ENCODE measurements at places on chromosomes 4 and X.
A peak's percentile ranks its signal among the peaks of the same experiment; 100 is the strongest.

DNA sequence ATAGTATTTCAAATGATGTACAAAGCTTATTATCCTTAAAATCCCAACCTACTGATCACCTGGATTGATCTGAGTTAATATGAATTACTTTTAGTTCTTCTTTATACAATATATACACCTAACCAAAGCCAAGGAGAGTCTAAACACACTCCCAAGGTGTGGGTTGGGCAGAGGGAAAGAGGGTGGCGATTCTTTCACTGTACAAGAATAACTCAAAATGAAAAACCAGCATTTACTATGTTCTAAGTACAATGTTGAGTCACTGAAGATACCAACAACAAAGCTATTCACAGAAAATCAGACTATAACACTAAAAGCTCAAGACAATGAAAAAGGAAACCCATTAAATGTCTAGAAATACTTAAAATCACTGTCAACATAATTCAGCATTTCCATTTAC lies 46.6 kb downstream of the ANKRD17 start:
- no peak for DNase-seq

- DNase-seq: no peak
Measured at GRCh38 chr4:139617702-139618490, 47.7 kb upstream of the MGST2 start.

DNA sequence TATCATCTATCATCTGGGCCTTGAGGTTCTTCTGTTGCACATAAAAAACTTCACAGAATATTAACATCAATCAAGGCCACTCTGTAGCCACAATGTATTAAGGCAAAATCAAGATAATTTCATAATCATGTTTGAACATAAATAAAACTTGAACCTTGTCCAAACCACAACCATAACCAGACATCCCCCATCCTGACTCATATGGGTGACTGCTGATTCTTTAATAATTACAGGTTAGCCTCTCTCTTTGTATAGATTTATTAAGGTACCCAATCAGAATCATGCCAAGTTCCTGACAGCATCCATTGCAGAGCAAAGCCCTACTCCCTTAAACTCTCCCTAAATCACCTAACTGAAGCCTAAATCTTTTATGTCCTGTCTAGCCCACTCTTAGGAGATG lies 16.7 kb upstream of the AREG start:
- no peak for DNase-seq

DNA sequence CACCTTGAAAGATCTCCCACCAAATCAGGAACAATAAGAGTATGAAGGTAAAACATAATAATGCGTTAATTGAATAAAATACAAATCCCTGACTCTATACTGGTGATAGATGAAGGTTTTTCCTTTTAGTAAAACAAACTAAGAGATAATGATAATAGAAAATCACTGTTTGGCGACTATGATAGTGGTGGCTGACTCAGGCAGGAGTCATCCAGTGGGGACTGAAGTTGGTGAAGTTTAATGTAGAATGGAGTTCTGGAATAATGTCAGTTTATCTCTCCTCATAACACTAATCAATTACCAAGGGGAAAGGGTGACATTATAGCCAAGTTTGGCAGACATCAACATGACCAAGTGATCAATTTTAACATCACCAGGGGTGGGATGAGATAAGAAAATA lies 21.3 kb downstream of the ABCG2 start:
- DNase-seq: no peak

- DNase-seq: peak; percentile 45
Measured at GRCh38 chr4:110196871-110197528, 1.4 kb downstream of the ELOVL6 start.

GRCh38 chrX:119790977-119791436 lies 423 bp downstream of the RPL39 start:
- no peak for DNase-seq

DNA sequence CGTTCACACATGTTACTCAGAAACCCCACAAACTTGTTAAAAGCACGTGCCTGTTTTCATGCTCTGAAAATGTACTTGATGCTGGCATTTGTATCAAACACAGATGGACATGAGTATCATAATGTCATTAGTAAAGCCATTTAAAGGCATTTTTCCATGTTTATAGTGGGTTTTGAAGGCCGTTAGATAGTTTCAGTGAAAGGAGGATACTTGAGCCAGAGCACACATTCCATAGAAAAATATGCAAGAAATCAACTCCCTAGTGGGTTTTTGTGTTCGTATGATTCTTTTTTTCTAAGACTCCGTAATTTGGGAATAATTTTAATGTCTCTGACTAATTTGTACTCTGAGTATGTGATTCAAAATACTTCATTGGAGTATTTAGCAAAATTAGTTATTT lies 216.2 kb upstream of the BMP3 start:
- DNase-seq: no peak

- no peak for DNase-seq
Measured at GRCh38 chr4:120858776-120859175, 63.8 kb downstream of the PRDM5 start.

GRCh38 chrX:341541-342101 lies 23.0 kb upstream of the GTPBP6 start:
- DNase-seq: no peak

DNA sequence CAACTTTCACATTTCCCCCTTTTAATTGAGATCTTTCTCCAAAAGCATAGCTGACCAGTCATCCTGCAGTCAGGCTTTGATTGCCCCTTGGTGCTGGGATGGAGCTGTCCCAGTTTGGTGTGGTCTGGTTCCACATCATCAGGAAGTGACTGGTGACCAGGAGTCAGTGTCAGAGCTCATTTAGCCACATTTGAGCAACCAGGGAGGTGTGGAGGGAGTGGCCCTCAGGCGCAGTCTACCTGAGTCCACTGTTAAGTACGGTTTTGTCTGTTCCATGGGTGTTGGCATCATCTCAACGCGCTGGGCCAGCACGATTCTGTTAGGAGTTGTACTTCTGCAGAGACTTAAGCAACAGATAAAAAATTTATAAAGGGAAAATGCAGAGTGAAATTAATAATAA lies 52.6 kb downstream of the RGS12 start:
- DNase-seq: no peak

GRCh38 chr4:25346913-25347312 lies 30.1 kb upstream of the ANAPC4 start:
- no peak for DNase-seq

DNA sequence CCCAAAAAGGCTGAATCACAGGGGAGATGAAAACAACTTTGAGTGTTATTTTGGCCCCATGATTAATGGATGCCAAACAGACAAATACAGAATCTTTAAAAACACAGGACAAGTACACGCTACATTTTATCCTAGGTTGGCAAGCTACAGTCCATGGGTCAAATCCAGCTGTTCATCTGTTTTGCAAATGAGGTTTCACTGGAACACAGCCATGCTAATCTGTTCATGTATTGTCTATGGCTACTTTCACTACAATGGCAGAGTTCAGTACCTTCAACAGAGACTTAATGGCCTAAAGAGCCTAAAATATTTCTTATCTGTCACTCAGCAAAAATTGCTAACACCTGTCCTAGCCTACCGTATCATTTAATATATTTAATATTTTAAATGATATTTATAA lies 1548.5 kb upstream of the IGFBP7 start:
- no peak for DNase-seq

DNA sequence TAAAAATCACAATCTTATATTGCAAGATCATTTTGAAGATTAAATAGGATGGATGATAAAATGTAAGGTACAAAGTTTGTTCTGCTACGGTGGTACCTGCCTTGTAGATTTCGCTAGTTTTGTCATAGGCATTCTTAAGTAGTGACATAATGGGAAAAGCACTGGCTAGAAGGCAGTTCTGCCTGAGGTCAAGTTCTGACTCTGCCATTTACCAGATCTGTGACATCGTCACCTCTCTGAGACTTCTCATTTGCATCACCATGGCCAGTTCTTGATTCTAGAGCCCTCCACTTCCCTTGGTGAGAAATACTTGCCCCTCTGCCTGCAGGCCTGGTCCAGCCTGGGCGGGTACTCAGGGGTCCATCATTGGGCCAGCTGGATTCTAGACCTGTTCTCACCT lies 85.2 kb downstream of the HS3ST1 start:
- no peak for DNase-seq
